C1 segment of cervical spinal cord (tissue), 14 donors: ENCODE measurements at places on chromosomes 2 and 18.
A peak's percentile ranks its signal among the peaks of the same experiment; 100 is the strongest.

- DNase-seq, result no peak
Measured at GRCh38 chr2:216183462-216183861, 74.3 kb downstream of the XRCC5 start.

DNA sequence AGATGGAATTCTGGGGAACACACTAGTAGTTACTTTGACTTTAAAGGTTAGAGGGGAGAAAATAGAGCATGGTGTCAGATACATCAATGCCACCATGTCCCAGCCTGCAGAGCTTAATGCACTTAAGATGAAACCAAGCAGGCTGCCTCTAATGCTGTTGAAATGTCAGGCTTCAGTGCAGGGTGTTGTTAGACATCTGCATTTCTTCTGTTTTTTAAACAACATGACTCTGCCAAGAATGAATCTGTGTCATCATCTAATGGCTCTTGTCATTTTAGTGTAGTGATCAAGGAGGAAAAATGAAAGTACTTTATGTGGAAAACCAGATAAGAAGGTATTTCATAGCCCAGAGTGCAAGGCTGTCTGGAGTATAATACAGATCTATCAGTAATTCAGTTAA is 29.9 kb downstream of the LYPD1 start:
- DNase-seq, result no peak

GRCh38 chr2:119246884-119247843 is 23.5 kb downstream of the STEAP3 start:
- DNase-seq, result no peak

GRCh38 chr18:69222089-69222488 is 178.6 kb upstream of the DOK6 start:
- DNase-seq, result no peak

DNA sequence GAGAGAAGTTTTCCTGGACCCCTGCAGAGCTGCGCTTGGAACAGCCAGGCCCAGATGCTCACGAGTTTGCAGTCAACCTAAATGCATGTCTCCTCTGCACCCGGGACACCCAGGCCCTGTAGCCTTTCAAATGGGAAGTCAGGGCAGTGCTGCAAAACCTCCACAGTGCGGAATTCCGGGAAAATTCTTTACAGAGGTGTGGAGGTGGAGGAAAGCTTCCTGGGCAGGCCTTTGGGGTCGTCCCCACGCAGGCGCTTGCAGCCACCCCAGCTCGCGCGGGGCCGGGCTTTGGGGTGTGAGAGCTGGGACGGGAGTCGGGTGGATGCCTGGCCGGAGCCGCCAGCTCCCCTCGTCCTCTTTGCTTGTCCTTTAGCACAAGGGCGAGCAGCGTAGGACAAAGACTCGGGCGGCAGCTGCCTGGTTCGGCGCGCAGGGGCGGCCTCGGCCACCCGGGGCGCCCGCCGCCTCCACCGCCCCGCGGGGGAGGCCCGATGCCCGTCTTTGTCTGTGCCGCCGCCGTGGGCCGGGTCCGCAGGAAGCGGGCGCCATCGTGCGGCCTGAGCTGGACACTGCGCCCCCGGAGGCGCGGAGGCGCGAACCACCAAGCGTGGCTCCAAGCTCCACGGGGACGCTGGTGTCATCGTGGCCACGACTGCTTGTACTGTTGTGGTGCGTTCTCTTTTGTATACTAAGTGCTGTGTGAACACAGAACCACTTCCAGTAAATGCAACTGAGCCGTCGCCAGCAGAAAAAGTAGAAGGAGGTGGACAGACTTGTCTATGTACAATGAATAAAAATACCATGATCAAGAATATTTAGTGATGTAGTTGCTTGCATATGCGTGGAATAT is 28.2 kb upstream of the BCL11A start:
- DNase-seq, result peak; percentile 50

DNA sequence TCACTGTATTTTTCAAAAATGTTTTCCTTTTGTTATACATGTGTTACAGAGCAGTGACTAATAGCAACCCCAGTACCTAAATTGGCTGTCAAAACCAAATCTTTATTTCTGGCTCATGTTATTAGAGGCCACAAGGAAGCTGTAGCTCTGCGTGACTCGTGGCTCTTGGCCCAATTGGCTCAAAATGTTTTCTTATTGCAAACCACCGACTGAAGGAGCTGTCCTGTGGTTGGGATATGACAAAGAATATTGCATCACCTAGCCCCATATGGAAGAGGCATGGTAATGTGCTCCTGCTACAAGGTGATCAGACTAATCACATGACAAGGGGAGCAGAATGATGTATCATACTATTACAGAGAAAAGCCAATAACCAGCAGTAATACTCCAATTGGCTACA is 1058.5 kb downstream of the CBLN2 start:
- DNase-seq, result no peak

- no peak for DNase-seq
Measured at GRCh38 chr2:96846825-96847224, 3.0 kb upstream of the ANKRD23 start.

DNA sequence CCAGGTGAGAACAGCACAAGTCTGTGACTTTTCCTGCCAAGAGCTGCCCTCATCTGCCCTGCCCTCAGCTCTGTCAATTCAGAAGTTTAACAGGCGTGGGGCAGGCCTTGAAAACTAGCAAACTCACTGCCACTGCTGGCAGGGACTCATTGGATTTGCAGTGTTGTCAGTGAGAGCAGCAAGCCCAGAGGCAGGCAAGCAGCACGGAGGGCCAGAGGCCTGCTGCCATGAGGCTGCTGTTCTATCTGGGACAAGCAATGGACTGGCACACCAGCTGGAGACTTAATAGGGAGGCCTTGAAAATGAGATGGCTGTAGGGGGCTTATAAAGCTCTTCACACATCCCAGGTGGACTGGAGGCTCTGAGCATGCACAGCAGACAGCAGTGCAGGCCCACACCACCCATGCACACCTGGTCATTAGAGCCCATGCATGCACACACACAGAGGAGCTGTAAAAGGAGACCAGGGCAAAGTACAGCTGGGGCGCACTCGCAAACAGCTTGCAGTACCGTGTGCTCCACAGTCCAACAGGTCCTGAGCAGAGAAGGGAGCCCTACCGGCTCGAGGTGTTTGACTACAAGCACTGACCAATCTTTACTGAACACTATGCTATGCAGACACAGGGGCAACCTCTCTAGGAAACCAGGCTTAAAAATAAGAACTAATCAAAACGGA is 28.7 kb downstream of the MGAT4A start:
- DNase-seq, result no peak

DNA sequence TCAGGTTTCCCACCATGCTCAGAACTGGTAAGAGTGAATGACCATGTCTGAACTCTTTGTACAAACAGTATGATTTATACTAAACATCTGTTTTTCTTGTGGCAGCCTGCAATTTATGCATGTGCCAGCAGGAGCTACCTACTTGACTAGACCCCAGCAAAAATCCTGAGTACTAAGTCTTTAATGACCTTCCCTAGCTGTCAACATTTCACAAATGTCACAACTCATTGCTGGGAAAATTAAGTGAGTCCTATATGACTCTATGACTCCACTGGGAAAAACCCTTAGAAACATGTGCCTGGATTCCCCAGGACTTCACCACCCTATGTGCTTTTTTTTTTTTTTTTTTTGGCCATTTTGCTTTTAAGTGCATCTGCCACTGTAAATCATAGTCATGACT is 1225.8 kb downstream of the SUCLG1 start:
- no peak for DNase-seq

GRCh38 chr2:57207191-57207590 is 839.4 kb upstream of the VRK2 start:
- DNase-seq, result no peak

- no peak for DNase-seq
Measured at GRCh38 chr2:101597347-101597944, 100.1 kb upstream of the MAP4K4 start.

- no peak for DNase-seq
Measured at GRCh38 chr2:191350826-191351225, 105.6 kb downstream of the MYO1B start.

- DNase-seq, result no peak
Measured at GRCh38 chr2:86174445-86174844, 20.8 kb downstream of the IMMT start.

DNA sequence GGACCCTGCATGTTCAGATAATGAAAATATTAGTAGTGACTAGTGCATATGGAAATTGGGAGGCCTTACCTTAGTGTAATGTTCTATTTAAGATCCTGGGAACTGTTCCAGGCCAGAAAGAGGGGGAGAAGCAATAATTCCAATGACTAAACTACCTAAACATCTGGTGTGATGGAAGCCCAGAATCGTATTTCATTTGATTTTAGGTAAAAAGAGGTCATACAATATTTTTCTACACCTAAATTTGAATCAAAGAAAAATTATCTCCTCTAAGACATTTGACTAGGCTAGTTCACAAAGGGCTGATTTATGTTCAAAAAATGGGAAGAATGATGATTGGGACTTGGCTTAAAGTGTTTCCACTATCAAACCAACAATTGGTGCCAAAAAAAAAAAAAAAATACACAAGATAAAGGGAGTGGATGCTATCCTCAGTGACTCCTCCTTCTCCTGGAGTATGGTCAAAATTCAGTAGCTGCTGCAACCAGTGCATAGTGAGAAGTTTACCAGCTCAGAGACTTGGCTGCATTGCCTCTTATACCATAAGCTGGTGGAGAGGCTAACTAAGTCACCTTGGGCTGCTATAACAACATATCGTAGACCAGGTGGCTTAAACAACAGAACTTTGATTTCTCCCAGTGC is 1038.3 kb upstream of the ACVR2A start:
- DNase-seq, result no peak
